ENCODE measurements at places on chromosomes 11 and 22.

- DNase-seq, result no peak
Observed at GRCh38 chr11:112082729-112083128, 3.8 kb downstream of the TIMM8B start.

DNA sequence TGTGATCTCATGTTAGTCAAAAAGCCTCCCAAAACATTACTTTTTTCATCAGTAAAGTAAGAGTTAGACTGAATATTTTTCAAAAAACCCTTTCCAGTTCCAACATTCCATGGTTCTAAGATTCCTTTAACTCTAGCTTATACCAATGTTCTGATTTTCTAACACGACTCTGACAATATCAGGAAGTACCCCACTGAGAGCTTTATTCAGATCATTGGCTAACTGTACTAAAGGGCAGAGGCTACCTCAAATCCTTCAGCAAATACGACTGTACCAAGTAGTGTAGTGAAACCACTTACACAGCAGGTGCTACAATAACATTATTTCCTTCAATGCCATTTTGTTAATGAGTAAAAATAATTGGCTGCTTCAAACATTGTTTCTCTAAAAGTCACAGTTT lies 213.4 kb upstream of the PITPNB start:
- DNase-seq, result no peak

DNA sequence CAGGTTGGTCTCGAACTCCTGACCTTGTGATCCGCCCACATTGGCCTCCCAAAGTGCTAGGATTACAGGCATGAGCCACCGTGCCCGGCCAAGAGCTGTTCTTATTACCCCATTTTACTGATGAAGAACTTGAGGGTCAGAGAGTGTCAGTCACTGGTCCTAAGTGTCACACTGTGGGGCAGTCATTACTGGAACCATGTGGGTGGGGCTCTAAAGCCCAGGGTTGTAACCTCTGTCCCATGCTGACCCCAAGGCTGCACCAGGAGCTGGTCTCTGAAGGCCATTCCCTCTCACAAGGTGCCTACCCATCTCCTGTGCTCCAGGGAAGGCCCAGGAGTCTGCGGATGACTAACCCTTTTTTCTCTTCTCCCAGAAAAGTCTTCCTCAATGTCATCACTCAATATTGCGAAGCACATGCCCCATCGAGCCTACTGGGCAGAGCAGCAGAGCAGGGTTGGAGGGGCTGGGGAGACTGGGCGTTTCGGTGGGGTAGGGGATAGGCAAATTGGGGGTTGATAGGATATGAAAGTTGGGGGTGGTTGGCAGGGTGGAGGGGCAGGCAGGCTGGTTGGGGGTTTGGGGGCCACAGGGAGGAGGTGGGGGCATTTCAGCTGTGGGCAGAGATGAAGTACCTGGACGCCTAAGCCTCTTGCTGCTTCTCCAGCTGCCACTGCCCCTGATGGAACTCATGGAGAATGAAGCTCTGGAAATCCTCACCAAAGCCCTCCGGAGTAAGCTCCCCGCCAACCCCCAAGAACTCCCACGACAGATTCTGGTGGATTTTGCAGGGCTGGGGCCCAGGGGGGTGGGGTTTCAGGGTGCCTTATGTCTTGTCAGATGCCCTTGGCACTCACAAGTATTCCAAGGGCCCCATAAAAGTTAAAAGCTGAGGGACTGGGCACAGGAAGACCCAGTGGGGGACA lies 2.0 kb upstream of the ESRRA start:
- DNase-seq, result no peak

DNA sequence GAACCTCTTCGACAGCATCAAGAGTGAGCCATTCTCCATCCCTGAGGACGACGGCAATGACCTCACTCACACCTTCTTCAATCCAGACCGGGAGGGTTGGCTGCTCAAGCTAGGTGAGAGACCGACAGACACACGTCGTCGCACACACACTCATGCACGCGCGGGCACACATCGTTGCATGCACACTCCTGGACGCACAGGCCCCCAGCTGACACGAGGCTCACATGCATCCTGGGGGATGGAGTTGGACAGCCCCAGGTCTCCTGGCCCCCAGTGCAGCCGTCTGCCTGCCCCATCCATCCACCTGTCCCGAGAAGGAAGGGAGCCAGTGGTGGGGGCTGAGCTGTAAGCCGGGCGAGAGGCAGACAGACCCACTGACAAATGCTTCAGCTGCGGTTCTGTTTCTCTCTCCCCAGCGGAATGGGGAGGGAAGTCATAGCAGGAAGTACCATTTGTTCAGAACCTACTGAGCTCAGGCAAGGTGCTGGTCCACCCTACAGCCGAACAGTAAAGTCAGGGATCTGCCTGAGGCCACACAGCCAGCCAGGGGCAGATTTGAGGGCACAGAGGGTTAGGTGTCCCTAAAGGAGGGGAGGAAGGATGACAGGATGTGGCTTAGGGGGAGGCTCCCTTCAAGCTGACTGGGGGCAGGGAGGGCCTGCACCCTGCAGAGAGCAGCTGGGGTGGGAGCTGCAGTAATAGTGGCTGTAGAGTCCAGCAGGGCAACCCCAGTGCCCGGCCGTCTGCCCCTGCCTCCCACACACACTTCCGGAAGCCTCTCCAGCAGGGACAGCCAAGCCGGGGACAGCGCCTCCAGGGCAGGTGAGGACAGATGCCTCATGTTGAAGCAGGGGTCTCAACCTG lies 27.1 kb downstream of the CYTH4 start:
- DNase-seq, result peak; percentile 72

DNA sequence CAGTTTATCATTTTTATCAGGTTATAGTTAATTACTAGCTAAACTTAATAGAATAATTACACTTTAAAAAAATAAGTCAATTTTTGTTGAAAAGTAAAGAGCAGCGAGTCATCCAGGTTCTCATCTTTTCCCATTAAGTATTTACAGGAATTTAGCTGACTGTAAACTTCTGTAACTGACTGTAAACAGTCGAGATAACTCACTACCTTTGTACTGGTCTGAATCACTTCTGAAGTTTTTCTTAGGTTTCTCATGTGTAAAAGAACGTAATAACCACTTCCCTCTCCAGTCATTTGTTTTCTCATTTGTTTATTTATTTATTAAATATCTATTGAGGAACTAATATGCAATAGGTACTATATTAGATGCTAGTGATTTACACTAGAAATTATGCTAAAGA lies 270.8 kb downstream of the DYNC2H1 start:
- DNase-seq, result no peak
